CD4-positive, alpha-beta T cell treated with Interleukin-17A for 1 hour (primary cell): ENCODE measurements at places on chromosomes 16 and 17.

DNA sequence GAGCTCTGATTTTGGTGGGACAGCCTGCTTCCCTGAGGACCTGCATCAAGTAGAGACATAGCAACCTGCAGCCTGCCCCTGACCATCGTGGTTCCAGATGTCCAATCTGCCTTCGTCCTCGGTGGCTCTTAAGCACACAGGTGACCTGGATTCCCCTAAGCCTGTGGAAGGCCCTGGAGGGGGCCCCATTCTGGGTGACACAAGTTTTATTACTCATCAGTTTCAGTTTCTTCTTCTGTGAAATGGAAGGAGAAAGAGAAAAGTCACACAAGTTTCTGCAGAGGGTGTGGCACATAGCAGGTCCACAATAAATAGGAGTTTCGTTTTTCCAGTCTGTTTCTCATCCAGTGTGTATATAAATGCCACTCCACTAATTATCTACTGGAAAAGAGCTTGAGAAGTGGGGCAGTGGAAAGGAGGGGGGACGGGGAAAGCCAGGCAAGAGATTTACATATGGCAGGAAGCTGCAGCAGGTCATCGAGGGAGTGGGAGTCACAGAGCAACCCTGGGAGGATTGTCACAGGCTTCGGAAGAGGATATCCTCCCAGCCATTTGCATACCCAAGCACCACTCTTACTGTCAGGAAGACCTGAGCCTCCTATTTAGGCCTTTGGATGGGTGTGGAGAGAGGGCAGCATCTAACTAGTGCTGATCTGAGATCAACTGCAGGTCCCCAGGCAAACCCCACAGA, 10.0 kb upstream of the NOS2 start:
- DNase-seq = peak; percentile 19

DNA sequence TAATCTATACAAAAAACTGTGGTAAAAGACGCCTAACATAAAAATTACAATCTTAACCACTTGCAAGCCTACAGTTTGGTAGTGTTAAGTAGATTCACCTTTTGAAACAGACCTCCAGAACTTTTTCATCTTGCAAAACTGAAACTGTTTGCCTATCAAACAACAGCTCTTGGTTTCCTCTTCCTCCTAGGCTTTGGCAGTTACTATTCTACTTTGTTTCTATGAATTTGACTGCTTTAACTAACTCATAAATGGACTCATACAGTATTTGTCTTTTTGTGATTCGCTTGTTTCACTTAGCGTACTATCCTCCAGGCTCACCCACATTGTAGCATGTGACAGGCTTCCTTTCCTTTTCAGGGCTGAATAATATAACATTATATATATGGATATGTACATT, 97.0 kb downstream of the PRKCA start:
- peak; percentile 57 for DNase-seq

GRCh38 chr17:15510361-15510760, 42.9 kb upstream of the CDRT4 start:
- no peak for DNase-seq

DNA sequence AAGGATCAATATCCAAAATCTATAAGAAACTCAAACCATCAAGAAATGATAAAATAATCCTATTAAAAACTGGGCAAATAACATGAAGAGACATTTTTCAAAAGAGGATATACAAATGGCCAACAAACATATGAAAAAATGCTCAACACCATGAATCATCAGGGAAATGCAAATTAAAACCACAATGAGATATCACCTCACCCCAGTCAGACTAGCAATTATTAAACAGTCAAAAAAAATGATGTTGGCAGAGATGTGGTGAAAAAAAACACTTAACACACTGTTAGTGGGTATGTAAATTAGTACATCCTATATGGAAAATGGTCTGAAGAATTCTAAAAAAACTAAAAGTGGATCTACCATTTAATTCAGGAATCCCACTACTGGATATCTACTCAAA, 379.0 kb upstream of the SOX9 start:
- no peak for DNase-seq

DNA sequence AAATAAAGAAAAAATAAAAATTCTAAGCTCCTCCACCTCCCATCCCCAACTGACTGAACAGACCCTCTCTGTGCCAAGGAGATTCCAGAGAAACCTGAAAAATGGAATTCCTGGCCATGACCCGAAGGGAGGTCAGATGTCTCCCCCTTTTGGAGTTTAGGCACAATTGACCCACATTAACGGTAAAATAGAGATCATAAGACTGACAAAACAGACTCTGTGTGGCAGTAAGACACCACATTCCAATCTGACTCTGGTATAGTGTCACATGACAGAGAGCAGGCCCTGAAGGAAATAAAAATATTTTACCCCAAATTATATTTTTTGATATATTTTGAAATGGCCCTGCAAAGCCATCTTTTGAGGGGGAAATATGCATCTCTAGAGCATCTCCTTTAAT, 115.1 kb upstream of the ZKSCAN2 start:
- no peak for DNase-seq

DNA sequence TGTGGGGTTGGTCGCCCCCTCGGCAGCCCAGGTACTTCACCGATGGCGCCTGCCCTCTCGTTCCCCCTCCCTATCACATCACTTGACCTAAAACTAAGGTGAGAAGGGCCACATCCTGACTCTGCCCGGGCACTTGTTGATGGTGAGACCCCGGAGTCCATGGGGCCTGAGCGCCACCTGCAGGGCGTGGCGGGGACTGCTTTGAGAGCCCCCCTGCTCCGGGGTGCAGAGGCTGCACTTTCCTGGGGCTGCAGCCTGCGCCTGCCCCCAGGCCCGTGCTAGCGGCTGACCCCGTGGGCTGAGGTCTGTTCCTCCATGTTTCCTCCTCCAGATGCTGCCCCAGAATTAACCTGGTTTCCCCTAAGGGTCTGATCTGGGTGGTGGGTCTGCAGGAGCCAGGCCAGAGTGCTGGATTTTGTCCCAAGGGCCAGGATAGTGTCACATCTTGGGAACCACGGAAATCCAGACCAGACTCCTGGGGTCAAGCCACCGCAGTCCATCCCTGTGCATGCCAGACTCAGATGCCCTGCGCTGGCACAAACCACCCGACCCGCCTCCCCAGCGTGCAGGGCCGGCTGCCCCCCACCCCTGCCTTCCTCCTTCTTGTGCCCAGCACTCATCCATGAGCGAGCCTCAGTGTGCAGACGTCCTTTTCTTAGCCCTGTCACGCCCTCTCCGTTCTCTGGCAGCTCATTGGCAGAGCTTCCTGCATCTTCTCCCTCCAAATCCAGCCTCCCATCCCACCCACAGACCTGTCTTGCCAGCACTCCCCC, 2.7 kb downstream of the NDUFAF8 start:
- peak; percentile 62 for DNase-seq

DNA sequence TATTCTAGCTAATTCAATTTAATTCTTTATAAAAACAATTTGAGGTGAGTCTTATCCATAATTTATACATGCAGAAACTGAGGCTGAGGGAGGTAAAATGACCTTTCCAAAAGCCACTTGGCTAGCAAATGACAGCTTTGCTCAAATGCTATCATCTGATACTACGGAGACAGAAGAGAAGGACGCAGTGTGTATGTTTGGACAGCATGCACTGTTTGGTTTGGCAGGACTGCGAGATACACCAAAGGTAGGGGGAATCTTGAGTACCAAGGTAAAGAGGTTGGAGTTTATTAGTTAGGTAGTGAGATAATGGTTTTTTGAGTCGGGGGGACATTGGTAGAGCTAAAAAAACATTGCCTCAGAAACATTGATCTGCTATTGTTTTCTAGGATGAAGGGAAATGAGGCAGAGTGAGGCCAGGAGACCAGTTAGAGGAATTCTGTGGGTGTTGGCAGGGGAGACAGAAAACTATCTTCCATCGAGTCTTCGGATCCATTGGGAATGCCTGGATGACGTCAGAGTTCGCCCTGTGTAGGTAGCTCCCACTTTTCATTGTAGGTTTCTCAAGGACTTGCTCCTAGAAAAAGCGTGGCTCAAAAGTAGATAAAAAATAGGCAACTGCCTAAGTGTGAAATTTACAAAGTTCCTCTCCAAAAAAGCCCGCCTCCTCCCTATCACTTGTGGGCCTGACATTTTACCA, 2.5 kb upstream of the HS3ST4 start:
- no peak for DNase-seq

DNA sequence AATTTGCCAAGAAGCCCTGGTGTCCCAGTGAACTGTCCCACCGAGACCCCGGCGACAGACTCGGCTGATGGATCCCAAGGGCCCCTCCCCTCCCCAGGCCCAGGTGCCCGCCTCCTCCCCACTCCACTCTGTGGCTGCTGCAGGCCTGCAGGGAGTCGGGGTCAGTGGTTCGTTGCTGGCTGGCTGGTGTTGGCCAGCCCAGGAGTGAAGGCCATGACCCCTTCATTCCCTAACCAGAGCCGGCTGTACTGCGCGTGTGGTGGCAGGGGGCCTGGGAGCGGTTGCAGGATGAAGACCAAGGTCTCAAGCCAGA, 9.2 kb upstream of the TBX2 start:
- no peak for DNase-seq

DNA sequence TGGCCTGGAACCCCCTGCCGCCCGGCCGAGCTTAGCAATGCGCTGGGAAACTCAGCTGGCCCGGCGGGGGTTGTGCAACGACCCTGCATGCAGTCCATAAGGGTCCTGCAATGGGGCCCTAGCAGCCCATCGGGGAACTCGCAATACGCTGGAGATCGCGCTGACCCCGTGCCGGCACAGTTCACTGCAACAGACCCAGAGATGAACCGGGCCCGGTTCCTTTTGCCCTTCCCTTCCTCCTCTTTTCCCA, 375 bp downstream of the SLC25A11 start:
- DNase-seq = no peak

- no peak for DNase-seq
These were observed 301.8 kb downstream of the IRF8 start for GRCh38 chr16:86200722-86201121.

DNA sequence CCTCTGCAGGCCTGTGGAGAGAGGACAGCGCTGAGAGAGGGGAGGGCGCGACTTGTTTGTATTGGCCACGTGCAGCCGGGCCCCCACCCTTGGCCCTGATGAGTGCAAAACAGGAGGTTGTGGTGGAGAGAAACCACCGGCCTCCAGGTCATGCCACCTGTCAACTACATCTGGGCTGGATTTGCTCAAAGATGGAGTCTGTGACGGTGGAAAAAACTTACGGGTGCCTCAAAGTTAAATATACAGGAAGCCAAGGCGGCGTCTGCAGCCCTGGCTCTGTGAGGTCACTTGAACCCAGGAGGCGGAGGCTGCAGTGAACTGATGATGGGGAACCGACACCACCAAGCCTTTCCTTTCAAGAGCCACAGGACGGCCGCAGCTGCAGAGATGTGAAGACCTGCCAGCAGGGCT, 15.7 kb downstream of the C16orf74 start:
- peak; percentile 54 for DNase-seq

GRCh38 chr17:4901648-4902344, 1.1 kb downstream of the CHRNE start:
- DNase-seq = peak; percentile 49

- peak; percentile 70 for DNase-seq
These were observed 34.7 kb upstream of the RBBP6 start for GRCh38 chr16:24504472-24505345.

GRCh38 chr16:86630471-86630870, 52.1 kb downstream of the FOXL1 start:
- DNase-seq = no peak

- no peak for DNase-seq
These were observed 44.3 kb upstream of the CDH5 start for GRCh38 chr16:66322174-66322573.

GRCh38 chr17:75036643-75037268, 10.0 kb downstream of the ATP5PD start:
- DNase-seq = peak; percentile 96

GRCh38 chr17:20989481-20989880, 53.3 kb downstream of the USP22 start:
- DNase-seq = no peak

- DNase-seq = no peak
These were observed 325.8 kb downstream of the CBLN1 start for GRCh38 chr16:48955837-48956236.

DNA sequence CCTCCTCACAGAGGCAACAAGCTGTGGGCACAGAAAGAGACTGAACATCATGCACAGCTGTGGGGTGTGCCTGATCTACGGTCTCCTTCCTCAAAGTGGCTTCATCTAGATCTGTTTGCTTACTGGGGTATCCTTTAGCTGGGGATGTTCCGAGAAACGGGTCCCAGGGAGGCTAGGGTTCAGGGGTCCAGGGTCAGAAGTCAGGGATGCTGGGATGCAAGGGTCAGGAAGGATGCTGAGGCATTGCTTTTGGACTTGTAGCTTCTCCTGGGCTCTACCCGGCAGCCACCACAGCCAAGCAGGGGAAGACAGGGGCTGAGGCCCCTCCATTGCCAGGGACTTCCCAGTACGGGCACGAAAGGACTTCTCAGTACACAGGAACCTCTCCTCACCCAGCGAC, 6.6 kb downstream of the CD300LG start:
- DNase-seq = no peak

- no peak for DNase-seq
These were observed 266.9 kb upstream of the DYNLRB2 start for GRCh38 chr16:80273635-80274538.

GRCh38 chr17:13587487-13588338, 14.0 kb downstream of the HS3ST3A1 start:
- DNase-seq = no peak

DNA sequence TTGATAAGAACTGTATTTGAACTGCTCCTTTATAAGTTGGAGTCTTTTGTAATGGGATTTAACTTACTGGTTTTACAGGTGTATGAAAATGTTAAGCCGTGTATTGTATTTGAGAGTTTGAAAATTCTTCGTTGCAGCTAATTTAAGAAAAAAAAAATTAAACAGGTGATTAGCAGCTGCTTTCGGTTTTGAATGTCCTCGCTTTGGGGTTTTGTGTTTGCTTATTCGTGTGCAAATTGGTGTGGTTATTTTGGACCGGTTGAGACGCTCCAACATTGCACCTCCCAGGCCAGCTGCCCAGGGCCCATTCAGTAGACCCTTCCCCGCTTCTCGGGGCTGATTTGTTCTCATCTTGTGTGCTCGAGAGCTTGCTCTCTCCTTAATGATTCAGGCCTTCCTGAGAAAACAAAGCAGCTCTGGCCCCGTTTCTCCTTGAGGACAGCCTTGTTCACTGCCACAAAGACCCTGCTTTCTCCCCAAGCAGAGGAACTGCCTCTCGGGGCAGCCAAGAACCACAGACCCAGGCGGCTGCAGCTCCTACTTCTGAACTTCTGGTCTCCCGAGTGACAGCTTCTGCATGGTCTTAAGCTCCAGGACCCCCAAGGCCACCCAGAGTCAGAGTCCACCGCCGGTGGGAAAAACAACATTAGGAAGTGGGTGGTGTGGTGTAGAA, 100.5 kb downstream of the MSI2 start:
- DNase-seq = no peak

DNA sequence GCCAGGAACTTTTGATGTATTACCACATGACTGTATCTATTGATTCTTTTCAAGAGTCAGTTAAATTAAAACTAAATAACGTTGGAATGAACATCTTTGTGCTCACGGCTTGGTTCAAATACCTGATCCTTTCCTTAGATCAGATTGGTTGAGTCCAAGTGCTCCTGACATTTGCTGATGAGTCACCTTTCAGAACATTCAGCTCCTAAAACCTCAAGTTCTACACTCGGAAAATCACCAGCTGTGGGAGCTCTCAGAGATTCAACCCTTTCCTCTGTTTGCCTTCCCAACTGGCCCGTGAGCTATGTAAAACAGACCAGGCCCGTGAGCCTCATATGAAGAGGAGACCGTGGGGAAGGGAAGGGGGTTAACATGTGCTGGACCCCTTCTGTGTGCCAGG, 68.1 kb downstream of the RTN4RL1 start:
- no peak for DNase-seq
